ENCODE measurements at places on chromosomes 13 and 19.

- no peak for DNase-seq
Observed at GRCh38 chr13:70612881-70613280, 504.6 kb upstream of the KLHL1 start.

GRCh38 chr19:9580728-9581127, 3.6 kb downstream of the ZNF121 start:
- DNase-seq = no peak

DNA sequence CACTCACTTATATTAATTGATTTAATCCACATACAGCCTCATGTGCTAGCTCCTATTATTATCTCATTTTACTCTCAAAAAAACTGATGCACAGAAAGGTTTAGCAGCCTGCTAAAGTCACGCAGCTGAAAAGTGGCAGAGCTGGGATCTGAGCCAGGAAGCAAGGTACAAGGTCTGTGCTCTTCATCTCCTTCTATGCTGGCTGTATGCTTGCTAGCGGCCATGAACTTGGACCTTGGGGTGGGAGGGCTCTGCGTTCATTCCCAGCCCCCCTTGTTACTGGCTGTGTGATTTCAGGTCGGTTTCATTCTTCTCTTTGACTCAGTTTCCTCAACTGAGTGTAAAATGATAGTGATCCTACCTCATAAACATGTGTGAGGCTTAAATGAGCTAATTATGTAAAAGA, 69.8 kb downstream of the ALOX5AP start:
- no peak for DNase-seq

- DNase-seq = peak; percentile 63
Observed at GRCh38 chr13:43023289-43023963, at the start of gene DNAJC15. TSS of gene DNAJC15 (plus strand) at chr13:43023586. CDS start at chr13:43023627, 41 bp downstream.

DNA sequence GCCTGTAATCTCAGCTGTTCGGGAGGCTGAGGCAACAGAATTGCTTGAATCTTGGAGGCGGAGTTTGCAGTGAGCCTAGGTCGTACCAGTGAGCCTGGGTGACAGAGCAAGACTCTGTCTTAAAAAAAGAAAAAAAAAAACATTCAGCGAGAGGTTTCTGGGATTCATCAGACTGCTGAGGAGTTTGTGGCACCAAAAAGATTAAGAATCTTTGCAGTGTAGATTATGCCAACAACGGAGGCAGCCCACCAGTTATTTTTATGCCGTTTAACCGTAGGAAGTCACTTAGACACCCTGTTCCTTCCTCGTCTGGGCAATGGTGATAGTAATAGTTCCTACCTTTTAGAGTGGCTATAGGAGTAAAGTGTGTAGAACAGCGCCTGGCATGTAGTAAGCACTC, 2.5 kb downstream of the COX6B1 start:
- no peak for DNase-seq

DNA sequence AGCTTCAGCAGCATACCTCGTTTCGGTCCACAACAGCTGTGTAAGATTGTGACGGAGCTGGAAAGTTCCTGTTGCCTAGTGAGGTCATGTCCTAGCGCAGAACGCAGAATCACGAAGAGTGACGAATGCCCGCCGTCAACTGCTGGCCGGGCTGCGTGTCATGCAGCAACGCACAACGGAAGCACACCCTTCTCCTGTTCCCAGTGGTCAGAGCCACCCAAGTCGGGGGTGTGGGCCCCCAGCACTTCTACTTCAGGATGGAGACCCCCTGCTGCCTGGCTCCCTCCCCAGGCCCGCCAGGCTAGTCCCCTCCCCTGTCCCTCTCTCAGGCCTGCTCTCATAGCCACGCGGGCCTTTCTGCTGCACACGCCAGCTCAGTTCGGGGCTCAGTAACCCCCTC, 25.9 kb downstream of the C2CD4C start:
- DNase-seq = no peak

DNA sequence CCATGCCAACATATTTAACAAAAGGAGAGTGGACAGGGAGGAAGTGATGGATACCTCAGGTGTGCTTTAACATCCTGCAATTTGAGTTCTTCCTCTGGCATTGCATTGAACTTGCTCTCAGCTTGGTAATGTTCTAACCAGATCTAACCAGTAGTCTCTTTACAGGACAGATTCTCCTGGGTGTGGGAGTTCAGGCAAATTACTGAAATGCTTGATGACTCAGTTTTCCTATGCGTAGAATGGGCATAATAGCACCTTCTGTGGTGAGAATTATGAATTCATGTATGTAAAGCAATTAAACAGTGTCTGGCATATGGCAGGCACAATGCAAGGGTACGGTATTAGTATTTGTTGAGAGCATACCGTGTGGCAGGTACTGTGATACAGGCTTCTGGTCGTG, 3.6 kb downstream of the AKAP11 start:
- no peak for DNase-seq
